ENCODE measurements at places on chromosomes 3 and 15. TPM values are rescaled to one million over a fixed set of nuclear protein-coding genes. Genes with fewer than 3 reads are reported as not detected.
A peak's percentile ranks its signal among the peaks of the same experiment; 100 is the strongest.

DNA sequence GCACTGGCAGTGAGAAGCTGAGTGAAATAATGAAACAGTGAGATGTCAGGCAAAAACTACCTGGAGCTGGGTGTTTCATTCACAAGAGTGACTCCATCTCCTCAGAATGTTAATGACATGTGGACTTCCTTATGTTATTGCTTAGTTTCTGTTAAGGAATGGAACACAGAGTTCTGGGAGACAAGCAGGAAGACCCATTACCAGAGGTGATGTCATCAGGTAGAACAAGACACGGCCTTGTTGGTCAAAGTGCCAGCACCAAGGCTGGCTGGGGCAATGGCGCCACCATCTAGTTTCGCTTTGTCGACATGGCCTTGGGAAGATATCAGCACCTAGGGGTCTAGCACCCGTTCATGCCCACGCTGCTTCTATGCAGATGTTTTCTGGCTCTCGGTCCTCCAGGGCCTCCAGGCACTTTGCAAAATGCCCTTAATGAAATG is 252.2 kb downstream of the FAM43A start:
- H3K27me3 ChIP-seq = no peaks in the 10 kb centered on the region
- H3K27ac ChIP-seq = no peak overlapping the region
- no peak for DNase-seq
- H3K4me1 ChIP-seq = no peaks in the 10 kb centered on the region
- H3K36me3 ChIP-seq = no peaks in the 10 kb centered on the region
- no peak overlapping the region for H3K4me3 ChIP-seq

DNA sequence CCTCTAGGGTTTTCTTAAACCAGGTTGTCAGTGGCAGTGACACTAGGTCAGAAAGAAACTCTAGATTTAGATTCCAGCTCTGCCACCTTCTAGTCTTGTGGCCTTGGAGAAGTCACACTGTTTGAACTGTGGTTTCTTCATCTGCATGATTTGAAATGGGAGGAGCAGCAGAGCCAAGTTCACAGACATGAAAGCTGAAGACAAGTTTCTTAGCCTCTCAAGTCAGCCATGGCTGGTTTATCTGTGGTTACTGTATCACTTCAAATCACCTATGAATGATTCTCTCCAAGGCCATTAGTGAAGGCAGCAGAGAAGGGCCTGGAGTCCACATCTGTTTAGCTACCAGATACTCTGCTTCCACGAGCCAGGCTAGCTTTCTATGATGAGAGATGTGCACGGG is 15.6 kb downstream of the CLEC3B start:
- H3K27me3 ChIP-seq = no peaks in the 10 kb centered on the region
- H3K4me1 ChIP-seq = peaks cover 34% of the 10 kb centered on the region
- H3K4me3 ChIP-seq = no peak overlapping the region
- no peak overlapping the region for H3K27ac ChIP-seq
- DNase-seq = no peak

GRCh38 chr3:16596352-16597032 is 8.7 kb downstream of the DAZL start:
- H3K27me3 ChIP-seq = no peaks in the 10 kb centered on the region
- DNase-seq = no peak
- H3K36me3 ChIP-seq = no peaks in the 10 kb centered on the region
- H3K4me3 ChIP-seq = no peak overlapping the region

DNA sequence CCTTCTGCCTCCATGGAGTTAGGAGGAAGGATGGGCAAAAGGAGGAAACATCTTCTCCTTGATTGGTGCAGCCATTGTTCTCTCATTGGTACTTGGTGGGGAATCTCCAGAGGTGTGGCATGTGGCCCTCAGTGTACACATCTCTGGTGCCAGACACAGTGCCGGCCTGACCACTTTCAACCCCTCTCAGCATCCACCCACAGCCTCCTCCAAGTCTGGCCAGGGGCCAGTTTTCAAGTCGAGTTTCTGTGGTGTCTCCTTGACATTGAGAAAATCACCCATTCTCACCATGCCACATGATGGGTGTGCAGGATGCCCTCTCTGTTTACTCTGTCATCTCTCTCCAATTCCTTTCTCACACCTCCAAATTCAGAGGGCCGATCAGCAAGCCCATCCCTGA is 12.8 kb upstream of the FSIP1 start:
- no peaks in the 10 kb centered on the region for H3K36me3 ChIP-seq
- H3K27ac ChIP-seq = no peak overlapping the region
- H3K4me3 ChIP-seq = no peak overlapping the region
- no peaks in the 10 kb centered on the region for H3K4me1 ChIP-seq
- H3K27me3 ChIP-seq = no peaks in the 10 kb centered on the region
- DNase-seq = no peak

- H3K27me3 ChIP-seq = no peaks in the 10 kb centered on the region
- peak overlapping the region; percentile 84 for H3K27ac ChIP-seq
- H3K4me3 ChIP-seq = peak overlapping the region; percentile 92
Measured at GRCh38 chr3:49173116-49173791, 1.9 kb downstream of the KLHDC8B start.

GPX1 gene
- 450 TPM for total RNA-seq

CNTN3 gene
- total RNA-seq = 1.9 TPM

TMC3 gene
- total RNA-seq = not detected

TUSC7 gene
- not detected for total RNA-seq

SNRPA1 gene
- 35.4 TPM for total RNA-seq

PLA1A gene
- 13.1 TPM for total RNA-seq

NR1I2 gene
- 0.21 TPM for total RNA-seq

SST gene
- total RNA-seq = not detected
